Activated T-helper 1 cell treated with Interleukin-2 at 50 U/mL for 16 hours (primary cell): ENCODE measurements at places on chromosomes 12 and 14.

- no peak for DNase-seq
Observed at GRCh38 chr12:132294121-132295034, 35.0 kb downstream of the GALNT9 start.

DNA sequence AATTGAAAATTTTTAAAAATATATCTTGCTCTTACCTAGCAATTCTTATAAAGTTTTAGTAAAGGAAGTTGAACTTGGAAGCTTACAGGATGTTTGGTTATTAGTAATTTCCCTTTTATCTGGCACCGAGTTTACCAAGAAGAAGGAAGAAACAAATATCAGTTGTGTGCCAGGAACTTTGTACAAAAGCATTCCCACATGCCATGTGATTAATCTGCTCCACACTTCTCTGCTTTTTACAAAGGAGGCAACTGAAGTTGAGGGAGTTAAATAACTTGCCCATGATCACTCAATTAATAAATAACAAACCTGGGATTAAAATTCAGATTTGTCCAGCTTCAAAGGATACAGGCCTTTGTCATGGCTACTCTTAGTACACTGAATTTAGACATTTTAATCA, 122.5 kb upstream of the BCAT1 start:
- DNase-seq, result no peak

DNA sequence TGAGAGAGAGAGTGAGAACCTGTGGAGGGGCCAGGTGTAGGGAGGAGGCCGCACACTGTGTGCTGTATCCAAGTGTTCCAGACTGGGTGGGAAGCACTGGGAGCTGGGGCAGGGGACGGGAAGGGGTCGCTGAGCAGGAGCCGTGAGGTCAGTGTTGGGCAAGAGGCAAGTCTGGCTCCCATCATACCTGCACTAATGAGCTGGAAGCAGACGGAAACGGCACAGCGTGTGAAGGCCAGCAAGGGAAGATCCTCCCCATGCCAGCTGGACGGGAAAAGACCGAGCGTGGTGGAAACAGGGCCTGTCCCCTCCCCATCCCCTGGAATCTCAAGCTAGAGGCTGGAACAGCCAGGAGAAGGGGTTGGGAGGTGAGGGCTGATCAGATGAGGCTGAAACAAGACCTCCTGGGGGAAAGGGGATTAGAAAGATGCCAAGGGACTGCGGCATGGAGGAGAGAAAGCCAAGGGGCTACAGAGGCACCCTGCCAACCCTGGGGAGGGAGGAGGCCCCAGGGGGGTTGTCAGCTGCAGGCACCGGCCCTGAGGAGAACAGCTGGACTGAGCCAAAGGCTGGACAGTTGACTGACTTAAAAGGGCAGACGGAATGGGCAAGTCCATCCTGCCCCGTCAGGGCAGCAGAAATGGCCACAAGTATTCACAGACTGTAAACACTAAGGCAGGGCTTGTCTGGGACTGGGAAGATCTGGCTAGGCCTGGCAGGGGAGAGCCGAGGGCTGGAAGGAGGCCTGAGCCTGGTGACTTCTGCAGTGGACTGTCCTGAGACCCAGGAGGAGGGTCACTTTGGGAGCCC, 19.0 kb upstream of the LTBP2 start:
- DNase-seq, result no peak

DNA sequence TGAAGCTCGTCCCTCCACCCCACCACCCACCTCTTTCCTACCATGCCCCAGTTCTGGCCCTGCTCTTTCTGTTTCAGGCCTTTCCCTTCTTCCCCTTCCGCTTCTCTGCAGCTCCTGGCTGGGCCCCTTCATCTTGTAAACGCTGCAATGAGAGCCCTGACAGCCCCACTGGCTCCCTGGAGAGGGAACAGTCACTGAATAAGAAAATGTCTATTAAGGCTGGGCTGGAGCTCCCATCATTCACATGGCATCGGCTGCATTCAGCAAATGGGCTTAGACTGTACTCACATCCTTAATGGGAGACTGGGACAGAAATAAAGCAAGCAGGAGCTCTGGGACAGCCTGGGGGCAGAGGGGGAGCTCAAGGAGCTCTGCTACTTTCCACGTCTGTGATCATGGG, 45.2 kb upstream of the TUNAR start:
- DNase-seq, result no peak

DNA sequence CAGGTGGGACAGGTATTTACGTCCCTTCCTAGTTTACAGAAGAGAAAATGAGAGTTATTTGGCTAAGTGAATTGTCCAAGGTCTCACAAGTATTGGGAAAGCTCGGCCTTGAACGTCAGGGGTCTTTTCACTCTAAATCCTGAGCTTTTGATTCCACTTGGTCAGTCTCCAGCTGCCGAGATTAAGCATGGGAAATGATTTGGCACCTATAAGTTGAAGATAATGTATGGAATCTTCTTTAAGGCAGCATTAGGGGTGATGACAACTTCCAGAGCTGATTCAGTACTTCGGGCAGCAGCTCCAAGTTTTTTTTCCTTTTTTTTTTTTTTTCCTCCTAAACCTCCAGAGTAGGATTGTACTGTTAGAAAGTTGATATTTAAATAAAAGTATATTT, 722 bp downstream of the FAM234B start:
- DNase-seq, result no peak

GRCh38 chr14:41642367-41642766, 35.7 kb downstream of the LRFN5 start:
- no peak for DNase-seq

DNA sequence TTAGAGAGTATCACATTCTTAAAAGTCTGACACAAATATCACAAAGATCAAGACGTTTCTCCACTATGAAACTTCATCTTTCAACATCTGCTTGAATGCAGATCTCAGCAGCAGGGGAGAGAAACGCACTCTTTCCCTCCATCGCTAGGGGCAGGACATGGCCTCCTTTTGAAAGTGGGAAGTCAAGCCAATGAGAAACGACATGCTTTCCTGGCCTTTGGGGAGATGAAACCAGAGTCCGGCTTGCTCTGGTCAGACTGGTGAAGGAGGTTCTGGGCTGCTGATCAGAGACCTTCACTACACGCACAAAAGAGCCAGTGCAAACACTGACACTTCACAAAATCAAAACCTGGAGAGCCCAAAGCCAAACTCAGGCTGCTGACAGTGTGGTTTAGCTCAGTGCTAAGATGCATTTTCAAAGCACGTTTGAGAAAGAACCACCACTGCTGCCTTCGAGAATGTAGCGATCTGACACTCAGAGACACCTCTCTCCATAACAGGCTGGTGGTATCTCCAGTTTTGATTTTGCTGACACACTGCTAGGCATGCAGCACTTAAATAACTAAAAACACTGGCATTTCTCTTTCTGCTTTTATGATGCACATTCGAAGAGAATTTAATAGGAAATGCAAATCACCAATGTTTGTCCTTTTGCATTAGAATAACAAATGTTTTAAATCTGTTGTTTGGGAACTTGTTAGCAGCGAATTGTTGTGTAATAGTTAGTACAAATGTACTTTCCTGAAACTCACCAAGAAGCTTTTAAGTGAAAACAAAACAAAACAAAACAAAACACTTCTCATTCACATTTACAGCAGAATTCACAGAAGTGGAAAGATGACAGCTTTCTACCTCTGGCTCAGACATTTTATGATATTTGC, 93.9 kb upstream of the OVCH1 start:
- DNase-seq, result no peak

DNA sequence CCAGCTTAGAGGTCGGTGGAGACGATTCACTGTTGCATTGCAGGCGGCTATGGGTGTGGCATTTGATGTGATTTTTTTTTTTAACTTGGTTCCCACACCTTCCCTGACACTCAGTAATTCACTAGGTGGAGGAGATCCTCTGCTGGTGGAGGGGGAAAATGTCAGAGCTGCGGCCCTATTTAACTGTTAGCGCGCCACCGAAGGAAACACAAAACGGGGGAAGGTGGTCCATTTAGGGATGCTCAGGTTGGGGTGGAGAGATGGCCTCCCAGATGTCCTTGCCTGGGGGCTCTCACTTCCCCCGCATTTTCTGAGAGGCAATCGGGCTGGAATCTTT, 4.3 kb upstream of the HOXC12 start:
- no peak for DNase-seq
